Karpas-422 (cell line): ENCODE measurements at places on chromosomes 2 and 18.

- no peak for DNase-seq
Observed at GRCh38 chr2:136238286-136239078, 120.5 kb upstream of the CXCR4 start.

- DNase-seq, result no peak
Observed at GRCh38 chr2:180191432-180192124, 184.5 kb upstream of the CWC22 start.

GRCh38 chr2:88855620-88856408, 164.3 kb downstream of the RPIA start:
- peak; percentile 94 for DNase-seq

GRCh38 chr2:42169874-42170521, 845 bp downstream of the EML4 start:
- peak; percentile 93 for DNase-seq

DNA sequence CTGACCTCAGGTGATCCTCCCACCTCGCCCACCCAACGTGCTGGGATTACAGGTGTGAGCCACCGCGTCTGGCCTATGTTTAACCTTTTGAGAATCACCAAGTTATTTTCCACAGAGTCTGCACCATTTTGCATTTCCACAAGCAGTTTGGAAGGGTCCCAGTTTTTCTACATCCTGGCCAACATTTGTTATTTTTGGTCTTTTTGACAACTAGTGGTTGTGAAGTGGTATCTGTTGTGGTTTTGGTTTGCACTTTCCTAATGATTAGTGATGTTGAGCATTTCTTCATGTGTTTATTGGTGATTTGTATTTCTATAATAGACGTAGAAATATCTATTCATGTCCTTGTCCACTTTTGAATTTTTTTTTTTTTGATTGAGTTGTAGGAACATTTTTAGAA, 67.9 kb downstream of the BIRC6 start:
- no peak for DNase-seq

GRCh38 chr18:9943311-9943710, 29.5 kb downstream of the VAPA start:
- no peak for DNase-seq

DNA sequence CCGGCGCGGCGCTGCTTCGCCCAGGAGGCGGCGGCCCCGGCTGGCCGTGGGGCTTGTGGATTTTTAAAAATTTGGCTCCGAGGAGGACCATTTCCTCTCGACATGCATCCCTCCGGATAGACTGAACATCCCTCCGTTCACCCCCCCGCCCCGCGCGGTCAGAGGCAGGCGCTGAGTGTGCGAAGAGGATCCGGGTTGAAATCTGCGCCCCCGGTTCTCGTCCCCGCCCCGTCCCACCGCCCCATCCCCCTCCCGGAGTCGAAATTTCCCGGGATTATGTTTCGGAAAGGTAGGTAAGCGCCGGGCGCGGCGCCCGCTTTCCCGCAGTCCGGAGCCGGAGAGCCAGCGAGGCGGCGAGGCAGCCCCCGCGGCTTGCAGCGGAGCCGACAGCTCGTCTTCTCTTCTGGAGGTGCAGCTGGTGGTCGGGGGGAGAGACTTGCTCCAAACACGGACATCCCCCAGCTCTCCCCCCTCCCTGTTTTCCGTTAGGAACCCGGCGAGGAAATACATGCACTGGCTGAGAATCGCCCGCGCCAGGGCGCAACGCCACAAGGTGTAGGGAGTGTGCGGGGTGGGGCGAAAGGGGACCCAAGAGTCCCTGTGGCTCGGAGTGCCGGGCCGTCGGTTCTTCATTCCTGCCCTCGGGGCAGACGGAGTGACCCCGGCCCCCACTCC, at the start of gene PRKCE:
TSS of gene PRKCE (plus strand) at position 261 of the 675 bp plus-strand sequence.
- peak; percentile 79 for DNase-seq

DNA sequence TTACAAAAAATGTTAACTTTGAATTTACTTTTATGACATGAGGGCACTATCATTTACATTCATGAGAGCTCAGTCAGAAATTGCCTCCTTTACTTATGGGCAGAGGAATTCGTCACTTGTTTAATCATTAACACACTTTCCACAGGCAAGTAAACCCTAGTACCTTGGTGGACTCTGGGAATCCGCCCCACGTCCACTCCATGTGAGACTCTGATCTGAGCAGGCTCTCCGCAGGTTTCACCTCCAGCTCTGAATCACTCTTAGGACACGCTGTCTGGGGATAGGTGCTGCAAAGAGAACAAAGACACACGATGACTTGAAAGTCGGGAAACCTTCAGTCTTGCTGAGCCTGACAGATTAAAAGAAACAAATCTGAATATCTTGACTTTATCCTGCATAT, 73.6 kb downstream of the LPIN2 start:
- no peak for DNase-seq

GRCh38 chr2:60979231-60979630, 38.3 kb upstream of the PEX13 start:
- peak; percentile 78 for DNase-seq

DNA sequence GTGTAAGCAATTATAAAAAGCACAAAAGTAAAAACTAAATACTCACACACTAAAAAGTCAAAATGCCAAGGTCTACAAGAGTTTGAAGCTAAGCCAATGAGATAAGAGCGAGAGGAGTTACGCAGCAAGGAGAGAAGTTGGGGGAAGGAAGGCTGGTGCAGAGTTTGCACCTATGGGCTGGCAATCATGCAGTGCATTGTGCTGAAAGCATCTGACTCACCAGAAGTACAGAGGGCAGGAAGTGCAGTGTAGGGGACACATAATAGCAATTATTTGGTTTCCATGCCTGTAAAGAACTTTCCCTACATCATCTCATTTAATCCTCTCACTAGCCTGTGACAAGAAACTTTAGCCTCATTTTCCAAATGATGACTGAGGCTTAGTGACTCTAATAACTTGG, 142.7 kb upstream of the KYNU start:
- DNase-seq, result no peak

GRCh38 chr2:190911813-190912212, 31.2 kb downstream of the GLS start:
- DNase-seq, result no peak

DNA sequence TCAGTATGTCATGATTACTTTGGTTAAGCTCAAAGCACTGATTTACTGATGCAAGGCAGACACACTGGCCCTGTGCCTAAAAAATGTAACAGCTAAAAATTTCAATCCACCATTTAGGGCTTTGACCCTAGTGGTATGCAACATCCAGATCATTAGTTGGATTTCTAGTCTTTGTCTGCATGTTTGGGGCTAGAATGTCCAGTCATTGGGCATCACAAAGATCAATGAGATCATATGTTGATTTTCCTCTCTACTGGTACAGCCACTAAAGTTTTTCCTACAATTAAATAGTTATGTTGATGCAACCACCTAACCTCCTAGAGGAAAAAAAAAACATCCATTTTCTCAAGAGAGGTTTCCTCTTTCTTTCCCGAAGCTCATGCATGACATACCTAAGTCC, 53.4 kb upstream of the REV1 start:
- DNase-seq, result no peak

DNA sequence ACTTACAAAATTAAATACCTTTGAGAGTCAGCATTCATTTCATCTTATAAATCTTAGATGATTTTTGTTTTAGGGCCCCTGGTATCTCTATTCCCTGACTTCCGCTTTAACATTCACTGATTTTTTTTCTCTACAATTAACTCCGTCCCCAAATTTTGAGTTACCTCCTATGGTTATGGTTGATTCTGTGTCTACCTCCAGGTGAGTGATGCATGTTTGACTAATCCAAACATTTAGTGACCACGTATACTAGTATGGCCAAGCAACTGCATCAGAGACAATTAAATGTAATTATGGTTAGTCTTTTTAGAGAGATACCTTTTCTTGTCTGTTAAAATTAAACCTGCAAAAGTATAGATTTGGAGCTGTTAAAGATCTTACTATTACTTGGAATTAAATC, 120.3 kb downstream of the CCDC102B start:
- DNase-seq, result peak; percentile 42

GRCh38 chr2:168736649-168737445, 65.6 kb upstream of the NOSTRIN start:
- DNase-seq, result no peak

GRCh38 chr2:235945608-235946140, 222.5 kb downstream of the GBX2 start:
- DNase-seq, result no peak

GRCh38 chr2:189446780-189447179, 5.5 kb downstream of the WDR75 start:
- DNase-seq, result no peak

DNA sequence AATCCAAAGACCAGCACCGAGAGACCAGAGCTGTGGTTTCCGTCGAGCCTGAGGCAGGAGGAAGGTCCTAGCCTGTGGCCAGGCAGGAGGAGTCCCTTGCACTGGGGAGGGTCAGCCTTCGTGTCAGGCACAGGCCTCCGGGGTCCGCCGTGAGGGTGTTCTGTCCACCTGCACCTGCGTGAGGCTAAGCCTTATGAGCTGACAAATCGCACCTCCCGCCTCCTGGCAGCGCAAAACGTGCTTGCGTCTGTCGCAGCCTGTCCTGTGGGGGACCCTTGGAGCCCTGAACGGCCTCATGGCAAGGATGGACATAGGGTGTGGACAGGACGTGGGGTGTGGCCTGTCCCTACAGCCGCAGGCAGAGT, 73.3 kb downstream of the KCNG2 start:
- no peak for DNase-seq

- no peak for DNase-seq
Observed at GRCh38 chr2:34143149-34143548, 544.0 kb upstream of the FAM98A start.

DNA sequence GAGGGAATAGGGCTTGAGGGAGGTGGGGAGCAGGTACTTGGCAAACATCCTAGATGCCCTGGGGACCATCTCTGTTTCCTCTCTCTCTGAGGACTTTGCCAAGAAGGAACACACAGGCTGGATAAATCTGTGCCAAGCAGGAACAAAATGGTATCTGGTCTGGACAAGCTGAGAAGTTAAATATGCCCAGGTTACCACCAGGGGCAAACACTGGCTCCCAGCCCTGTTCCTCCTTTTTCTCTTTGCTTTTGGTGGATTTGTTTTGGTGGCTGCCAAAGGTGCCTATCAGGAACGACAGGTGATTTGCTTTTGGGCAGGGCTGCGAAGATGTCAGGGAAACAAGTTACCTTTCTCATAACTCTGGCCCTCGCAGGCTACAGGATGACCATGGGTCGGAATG, 227.5 kb upstream of the SMAD2 start:
- DNase-seq, result no peak

GRCh38 chr18:40414155-40414754, 1540.8 kb upstream of the PIK3C3 start:
- no peak for DNase-seq
